Stimulated activated CD4-positive, alpha-beta T cell treated with anti-CD3 and anti-CD28 coated beads, Interleukin-1b, Interleukin-23, amount 100 ng/mL, for 1 hour (primary cell): ENCODE measurements at places on chromosomes 16 and 17.

DNA sequence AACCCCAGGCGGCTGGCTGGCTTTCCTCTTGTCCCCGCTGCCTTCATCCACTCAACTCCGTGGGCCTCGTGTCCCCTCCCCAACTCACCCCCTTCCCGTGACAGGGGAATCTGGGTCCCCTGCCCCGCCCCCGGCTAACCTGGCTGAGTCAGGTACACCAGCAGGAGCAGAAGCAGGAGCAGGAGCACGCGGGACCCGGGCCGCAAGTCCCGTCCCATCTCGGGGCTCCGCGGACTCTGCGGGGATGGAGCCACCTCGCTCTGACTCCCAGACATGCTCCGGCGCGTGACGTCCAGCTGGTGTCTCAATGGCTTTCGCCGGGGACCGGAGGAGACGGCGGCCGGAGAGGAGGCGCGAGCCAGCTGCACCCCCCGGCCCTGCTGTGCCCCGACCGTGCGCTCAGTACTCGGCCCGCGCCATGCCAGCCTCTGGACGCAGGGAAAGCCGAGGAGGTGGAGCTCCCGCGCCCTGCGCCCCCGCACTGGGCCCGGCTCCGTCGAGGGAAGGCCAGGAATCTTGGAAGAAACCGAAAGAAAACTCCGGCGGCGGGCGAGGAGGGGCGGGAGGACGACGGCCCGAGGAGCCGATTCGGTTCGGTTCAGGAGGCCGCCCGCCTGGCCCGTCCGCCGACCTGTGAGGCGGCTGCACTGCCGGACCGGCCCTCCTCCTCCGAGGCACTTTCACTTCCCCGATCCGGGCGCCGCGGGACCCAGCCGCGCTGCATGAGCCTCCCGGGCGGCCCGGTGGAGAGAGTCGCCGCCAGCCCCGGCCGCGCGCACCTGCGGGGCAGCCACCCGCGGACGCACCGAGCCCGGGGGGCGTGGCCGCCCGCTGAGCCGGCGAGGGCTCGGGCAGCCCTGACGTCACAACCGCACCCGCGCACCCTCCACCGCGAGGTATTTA, at the start of the genes CXCL16 and ZMYND15:
Gene CXCL16 (minus strand): TSS at position 807 of the 903 bp plus-strand sequence. CDS start 589 bp downstream, at position 218.
Gene ZMYND15 (plus strand): TSS at position 712 of the 903 bp plus-strand sequence. CDS start 716 bp downstream, outside the sequence.
- DNase-seq: no peak

DNA sequence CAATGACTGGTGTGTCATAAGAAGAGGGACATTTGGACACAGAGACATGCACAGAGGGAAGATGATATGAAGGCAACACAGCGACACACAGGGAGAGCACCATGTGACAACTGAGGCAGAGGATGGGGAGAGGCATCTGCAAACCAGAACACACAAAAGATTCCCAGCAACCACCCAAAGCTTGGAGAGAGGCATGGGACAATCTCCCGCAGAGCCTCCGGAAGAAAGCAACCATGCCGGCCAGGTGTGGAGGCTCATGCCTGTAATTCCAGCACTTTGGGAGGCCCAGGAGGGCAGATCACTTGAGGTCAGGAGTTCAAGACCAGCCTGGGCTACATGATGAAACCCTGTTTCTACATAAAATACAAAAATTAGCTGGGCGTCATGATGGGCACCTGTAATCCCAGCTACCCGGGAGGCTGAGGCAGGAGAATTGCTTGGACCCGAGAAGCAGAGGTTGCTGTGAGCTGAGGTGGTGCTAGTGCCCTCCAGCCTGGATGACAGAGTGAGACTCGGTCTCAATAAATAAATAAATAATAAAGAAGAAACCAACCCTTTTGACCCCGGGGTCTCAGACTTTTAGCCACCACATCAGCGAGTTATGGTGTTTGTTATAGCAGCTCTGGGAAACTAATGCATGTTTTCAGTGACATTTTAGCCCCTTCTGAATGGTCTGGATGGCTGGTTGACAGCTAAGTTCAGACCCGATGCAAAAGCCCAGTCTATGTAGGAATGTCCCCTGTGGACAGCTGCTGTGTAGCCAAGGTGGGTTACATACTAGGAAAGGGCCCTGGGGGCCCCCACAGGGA, 13.8 kb upstream of the PLCG2 start:
- no peak for DNase-seq

- DNase-seq: no peak
These were observed 35.7 kb downstream of the IKZF3 start for GRCh38 chr17:39828443-39828842.

GRCh38 chr17:72192800-72193192, 72.0 kb downstream of the SOX9 start:
- DNase-seq: no peak

GRCh38 chr16:1982013-1982433, 754 bp upstream of the NOXO1 start:
- no peak for DNase-seq

DNA sequence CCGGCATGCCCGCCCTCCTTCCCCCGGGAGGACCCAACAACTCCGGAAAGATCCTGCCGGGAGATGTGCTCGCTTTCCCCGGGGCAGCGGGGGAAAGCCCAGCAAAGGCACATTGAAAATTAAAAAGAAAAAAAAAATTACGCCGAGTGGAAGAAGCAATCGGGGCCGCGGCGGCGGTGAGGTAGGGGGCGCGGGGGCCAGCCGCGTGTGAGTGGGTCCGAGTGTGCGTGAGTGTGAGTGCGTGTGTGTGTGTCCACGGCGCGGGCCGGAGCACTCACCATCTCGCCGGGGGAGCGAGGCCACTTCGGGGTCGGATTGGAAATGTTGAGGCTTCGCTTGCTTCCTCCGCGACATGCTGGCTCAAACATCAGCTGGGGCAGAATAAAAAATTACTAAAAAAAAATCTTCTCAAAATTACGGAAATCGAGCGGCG, at the start of gene SALL1:
Gene SALL1 (minus strand): TSS at position 383 of the 433 bp plus-strand sequence. CDS start 29 bp downstream, at position 354.
- DNase-seq: no peak

GRCh38 chr17:64009571-64010402, 10.6 kb downstream of the ICAM2 start:
- no peak for DNase-seq

DNA sequence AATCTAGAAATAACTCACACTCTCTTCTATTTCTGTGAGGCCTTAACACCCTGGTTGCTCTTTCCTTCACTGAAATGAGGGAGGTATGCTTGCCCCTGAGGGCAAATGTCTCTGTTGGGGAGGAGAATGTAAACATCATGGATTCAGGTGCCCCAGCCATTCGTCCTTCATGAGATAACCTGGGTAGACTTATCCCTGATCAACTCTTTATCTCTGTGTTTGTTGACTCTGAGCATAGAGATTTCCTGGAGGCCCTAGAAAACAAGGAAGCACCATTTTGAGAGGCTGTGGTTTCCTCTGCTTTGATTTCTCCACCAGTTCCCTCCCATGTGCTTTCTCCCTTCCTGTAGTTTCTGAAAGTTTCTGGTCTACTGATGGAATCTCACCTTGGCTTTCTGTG, 77.3 kb downstream of the PHKB start:
- DNase-seq: no peak

- no peak for DNase-seq
These were observed 1.4 kb downstream of the MYO18A start for GRCh38 chr17:29178750-29179231.

DNA sequence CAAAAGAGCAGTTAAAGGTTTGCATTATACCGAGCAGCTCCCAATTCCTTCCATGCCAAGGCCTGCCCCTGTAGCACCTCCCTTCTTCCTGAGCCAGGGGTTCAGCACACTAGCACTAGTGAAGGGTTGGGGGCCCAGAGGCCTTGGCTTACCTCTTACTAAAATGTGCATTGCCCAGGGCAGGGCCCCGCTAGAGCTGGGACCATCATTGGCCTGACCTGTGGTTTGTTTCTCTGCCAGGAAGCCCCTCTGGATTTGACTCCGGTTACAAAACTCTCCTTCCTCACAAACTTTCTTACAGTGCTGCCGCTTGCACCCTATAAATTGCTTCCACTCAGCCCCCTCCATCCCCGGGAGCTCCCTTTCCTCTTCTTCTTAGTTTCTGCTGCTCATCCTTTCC, 33.8 kb downstream of the MPRIP start:
- no peak for DNase-seq

DNA sequence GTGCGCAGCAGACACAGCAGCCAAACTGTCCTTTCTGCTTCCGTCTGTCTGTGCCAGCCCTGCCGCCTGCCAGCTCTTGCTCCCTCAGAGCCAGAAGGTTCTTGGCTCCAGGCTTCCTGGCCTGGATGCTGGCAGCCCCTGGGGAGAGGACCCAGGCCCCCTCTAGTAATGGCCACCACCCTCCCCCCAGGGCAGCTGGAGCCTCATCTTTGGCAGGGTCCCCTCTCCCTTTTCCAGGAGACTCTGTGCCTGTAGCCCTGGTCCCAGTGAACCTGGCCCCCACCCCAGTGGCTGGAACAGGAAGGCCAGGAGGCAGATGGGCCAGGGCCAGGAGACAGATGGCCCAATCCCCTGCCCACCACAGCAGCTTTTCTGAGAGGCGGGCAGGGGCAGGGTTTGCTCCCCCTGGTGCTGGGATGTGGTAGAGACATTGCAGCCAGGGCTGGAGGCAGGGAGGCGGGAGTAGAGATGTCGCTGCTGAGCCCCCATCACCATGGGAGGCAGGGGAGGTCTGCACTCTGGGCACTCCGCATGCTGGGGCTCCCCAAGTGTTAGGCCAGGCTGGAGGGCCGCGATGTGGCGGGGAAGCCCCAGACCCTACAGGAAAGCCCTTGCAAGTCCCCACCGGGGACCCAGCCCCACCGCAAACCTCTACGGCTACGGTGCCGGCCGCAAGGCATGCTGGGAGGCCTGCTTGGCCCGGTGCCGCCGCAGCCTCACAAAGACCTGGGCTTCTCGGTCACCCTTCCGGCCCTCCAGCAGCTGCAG, 16.7 kb downstream of the UNC13D start:
- DNase-seq: no peak

GRCh38 chr17:6496640-6497441, 52.6 kb downstream of the PIMREG start:
- no peak for DNase-seq

DNA sequence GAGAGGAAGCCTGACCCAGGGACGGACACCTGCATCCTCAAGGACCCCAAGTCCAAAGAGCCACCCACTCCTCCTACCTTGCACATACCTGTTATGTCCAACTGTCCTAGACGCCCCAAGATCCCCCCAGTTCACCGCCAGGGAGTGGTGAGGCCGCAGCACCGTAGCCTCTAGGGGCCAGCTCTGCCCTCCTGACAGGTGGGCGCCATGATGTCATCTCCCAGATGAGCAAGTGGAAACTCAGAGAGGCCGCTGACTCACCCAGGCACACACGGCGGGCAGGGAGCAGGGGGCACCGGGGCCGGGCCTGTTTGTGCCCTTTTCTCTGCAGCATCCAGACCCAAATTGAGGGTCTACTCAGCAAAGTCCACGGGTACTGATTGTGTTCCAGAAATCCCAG, 4.8 kb upstream of the ZNF469 start:
- DNase-seq: no peak

DNA sequence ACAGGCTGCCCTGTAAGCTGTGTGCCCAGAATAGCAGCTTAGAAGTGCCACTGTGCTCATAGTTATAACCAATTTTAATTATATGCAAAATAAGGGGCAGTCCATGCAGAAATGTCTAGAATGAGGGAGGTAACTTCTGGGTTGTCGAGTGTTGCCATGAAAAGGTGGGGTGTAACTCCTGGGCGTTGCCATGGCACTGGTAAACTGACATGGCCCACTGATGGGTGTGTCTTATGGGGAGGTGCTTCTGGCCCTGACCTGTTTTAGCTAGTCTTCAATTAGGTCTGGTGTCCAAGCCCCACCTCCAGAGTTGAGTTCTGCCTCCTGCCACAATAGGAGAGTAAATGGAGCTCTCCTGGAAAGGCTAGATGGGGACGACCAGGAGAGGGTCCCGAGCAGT, 120.6 kb downstream of the SALL1 start:
- no peak for DNase-seq

- DNase-seq: no peak
These were observed 11.5 kb downstream of the KCNJ12 start for GRCh38 chr17:21387616-21388015.

GRCh38 chr16:89013111-89013510, 36.1 kb upstream of the CBFA2T3 start:
- no peak for DNase-seq

GRCh38 chr16:88715312-88716190, 9.2 kb downstream of the CTU2 start:
- DNase-seq: no peak

GRCh38 chr16:89155184-89155679, 16.3 kb upstream of the CDH15 start:
- DNase-seq: no peak

DNA sequence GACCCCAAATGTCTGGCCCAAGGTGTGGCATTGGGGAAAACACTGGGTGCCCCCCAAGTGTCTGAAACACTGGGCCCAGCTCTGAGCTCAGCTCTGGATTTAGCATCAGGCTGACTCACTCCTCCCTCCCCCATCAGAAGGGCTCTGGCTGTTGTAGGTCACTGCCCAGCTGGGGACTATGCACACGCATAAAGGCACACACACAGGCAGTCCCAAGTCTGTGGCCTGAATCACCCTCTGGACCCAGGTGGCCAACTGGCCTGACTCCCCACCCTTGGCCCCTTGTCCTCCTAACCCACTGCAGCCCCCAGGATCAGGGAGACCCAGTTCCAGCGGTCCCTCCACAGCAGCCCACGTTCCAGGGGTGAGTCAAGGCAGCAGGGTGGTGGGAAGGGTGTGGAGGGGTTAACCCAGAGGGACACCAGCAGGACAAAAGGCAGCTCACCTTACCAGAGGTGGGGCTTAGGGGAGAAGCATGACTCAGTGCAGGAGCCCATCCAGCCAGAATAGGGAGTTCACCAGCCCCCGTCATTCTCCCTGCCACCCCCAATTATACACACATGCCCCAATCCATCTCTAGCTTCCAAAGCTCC, 47.0 kb downstream of the MYO18A start:
- no peak for DNase-seq

GRCh38 chr16:79247386-79247785, 353.2 kb downstream of the MAF start:
- DNase-seq: no peak

GRCh38 chr16:1363501-1364041, 11.8 kb downstream of the GNPTG start:
- DNase-seq: peak; percentile 61

- no peak for DNase-seq
These were observed 23.5 kb downstream of the GTF3C1 start for GRCh38 chr16:27526180-27526579.

GRCh38 chr17:56269556-56270389, 116.5 kb downstream of the ANKFN1 start:
- no peak for DNase-seq

DNA sequence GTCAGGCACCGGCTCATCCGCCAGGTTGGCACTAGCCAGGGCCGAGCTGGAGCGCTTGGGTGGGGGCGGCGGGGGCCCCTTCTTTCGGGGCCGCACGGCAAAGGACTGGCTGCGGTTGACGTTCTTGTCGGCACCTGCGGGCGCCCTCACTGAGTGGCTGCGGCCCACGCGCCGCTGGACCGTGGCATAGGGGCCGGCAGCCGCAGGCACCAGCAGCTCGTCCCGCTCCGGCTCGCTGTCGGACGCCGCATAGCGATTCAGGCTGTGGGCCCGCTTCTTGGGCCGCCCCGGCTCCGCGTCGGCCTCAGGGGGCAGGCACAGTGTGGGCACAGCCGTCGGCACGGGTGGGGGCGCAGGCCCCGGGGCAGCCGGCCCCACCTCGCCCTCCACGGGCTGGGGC, 15.9 kb downstream of the CASKIN1 start:
- no peak for DNase-seq

- DNase-seq: no peak
These were observed 55.4 kb downstream of the TENT4B start for GRCh38 chr16:50208460-50208931.

- no peak for DNase-seq
These were observed 721.4 kb upstream of the GOT2 start for GRCh38 chr16:59455497-59455896.
